Right hindlimb (tissue), 1 donor: ENCODE measurements at places on chromosomes 12 and 14.

DNA sequence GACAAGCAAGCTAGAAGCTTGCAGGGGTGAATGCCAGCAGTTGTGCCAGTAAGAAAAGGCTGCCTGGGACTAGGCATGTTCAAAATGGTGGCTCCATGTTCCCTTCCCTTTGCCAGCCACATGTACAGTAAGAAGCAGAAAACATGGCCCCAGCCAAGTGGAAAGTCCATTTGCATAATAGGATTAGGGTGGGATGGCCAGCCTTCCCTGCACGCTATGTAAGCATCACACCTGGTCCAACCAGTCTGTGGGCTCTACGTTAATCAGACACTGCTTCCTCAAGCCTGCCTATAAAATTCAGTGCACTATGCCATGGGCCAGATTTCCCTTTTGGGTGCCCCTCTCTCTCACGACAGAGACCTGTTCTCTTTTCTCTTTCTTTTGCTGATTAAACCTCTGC, 288.4 kb downstream of the GXYLT1 start:
- DNase-seq, result no peak

DNA sequence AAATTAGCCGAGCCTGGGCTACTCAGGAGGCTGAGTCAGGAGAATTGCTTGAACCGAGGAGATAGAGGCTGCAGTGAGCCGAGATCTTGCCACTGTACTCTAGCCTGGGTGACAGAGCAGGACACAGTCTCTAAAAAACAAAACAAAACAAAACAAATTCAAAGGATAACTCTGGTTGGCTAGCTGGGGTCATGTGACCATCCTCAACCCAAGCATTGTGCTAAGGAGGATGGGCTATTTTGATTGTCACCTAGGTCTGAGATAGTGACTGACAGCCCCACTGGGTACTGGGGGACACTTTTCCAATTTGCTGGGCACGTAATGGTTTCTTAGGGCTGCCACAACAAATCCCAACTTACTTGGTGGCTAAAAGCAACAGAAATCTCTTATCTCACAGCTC, 11.9 kb downstream of the DGLUCY start:
- DNase-seq, result no peak

GRCh38 chr12:109868182-109869051, 11.9 kb downstream of the GLTP start:
- DNase-seq, result no peak

DNA sequence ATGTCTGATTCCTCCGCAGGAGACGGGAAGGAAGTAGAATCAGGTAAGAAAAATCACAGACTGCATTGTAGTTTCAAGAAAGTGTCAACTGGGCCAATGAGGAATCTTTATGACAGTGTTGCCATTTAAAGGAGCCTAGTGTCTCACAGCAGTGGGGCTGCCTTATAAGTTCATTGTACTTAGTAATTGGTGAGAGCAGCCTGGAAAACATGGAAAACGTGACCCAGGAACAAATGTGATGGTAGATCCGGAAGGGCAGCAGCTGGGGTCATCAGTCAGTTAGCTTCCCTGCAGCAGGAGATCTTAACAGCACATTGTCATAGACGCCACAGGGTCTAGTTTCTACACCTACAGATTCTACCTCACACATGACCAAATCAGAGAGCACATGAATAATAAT, 630.0 kb upstream of the LMO3 start:
- DNase-seq, result no peak

- no peak for DNase-seq
These were observed 69.5 kb upstream of the ZDHHC17 start for GRCh38 chr12:76694369-76694768.
